Astrocyte of the spinal cord (primary cell): ENCODE measurements at places on chromosomes 2 and 18.
A peak's percentile ranks its signal among the peaks of the same experiment; 100 is the strongest.

DNA sequence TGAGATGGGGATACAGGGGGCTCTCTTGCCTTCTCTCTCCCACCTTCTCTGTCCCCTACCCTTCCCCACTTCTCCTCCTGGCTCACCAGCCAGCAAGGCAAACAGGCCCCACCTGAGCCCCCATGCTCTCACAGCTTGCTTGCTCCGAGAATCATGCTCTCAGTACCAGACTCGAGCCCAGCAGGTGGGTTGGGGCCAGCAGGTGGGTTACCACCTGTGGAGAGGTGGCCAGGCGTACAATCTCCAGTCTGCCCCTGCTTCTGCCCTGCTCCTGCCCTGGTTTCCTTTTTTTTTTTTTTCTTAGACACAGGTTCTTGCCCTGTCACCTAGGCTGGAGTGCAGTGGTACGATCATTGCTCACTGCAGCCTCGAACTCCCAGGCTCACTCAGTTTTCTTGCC lies 214.5 kb downstream of the SH3RF3 start:
- DNase-seq = no peak

DNA sequence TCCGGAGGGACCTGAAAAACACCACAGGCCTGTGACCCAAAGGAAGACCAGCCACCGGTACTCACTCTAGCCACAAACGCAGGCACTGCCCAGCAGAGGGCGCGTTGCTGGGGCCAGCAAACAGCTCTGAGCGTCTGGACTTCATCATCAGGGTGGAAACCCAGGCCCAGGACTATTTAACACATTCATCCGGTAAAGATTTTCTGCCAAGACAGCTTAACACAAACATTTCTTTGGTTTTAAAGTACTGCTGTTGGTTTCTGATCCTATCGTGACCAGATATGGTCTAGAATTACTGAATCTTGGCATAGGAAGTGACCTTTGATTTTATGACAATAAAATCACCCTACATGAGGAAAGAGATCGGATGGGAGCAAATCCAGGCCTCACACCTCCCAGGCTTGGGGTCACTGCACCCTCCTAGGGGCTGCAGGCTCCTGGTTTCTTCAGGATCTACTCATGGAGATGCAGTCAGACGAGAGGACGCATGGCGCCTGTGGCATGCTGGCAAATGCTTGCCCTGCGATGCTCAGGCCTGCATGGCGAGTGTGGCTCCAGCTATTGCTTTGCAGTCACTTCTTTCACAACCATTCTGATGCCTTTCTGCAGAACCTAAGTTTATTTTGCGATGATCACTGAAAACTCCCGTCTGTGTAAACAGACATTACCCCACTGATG lies 130.4 kb downstream of the COL4A4 start:
- peak; percentile 20 for DNase-seq

- DNase-seq = no peak
Observed at GRCh38 chr18:49717617-49718016, 95.7 kb downstream of the ACAA2 start.

GRCh38 chr2:145010635-145011034 lies 490.7 kb upstream of the ZEB2 start:
- DNase-seq = no peak

GRCh38 chr2:28810384-28811285 lies at the start of gene SPDYA:
Gene SPDYA, plus strand, starts transcription at chr2:28810834. Its CDS starts 5,181 bp downstream, at chr2:28816015.
- peak; percentile 70 for DNase-seq

- no peak for DNase-seq
Observed at GRCh38 chr18:76121011-76121410, 374.0 kb downstream of the ZNF516 start.
